ENCODE measurements at places on chromosomes 12 and 14.
A peak's percentile ranks its signal among the peaks of the same experiment; 100 is the strongest.

GRCh38 chr12:98385641-98386040 is 129.7 kb upstream of the TMPO start:
- no peak for DNase-seq

DNA sequence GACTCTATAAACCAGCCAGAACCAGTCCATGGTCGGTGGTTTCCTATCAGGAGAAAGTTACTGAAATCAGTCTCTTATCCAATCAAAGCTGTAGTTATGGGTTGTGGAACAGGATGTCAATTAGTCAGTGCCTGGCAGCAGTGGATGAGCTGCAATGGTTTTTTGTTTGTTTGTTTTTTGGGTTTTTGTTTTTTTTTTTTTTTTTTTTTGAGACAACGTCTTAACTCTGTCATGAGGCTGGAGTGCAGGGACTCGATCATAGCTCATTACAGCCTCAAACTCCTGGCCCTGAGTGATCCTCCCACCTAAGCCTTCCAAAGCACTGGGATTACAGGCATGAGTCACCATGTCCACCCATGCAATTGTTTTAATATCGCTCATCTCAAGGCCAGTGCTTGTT is 113.3 kb upstream of the CAND1 start:
- no peak for DNase-seq

- no peak for DNase-seq
These were observed 9.2 kb upstream of the P2RX7 start for GRCh38 chr12:121123488-121123887.

- no peak for DNase-seq
These were observed 138.7 kb upstream of the PLEKHA5 start for GRCh38 chr12:18990856-18991255.

GRCh38 chr12:55925870-55926737 is 1.6 kb downstream of the PYM1 start:
- no peak for DNase-seq

GRCh38 chr14:46769292-46769691 is 117.7 kb upstream of the RPL10L start:
- no peak for DNase-seq

DNA sequence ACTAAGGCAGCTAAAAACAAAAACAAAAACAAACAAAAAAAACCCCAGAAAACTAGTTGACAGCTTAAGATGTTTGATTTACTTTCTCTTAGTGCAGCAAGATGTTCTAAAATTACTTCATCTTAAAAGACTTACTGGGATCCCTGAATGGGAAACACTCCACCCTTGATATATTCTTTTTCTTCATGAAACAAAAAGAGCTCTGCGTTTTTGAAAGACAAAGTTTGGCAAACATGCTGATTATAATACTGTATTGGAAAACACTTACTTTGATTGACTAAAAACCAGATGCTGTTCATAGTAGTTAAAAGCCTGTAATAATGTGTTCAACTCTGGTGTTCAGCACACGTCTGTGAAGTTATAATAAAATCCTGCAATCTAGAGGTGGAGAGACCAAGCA is 136.8 kb downstream of the SRGAP1 start:
- no peak for DNase-seq

- peak; percentile 13 for DNase-seq
These were observed 36.4 kb upstream of the STON2 start for GRCh38 chr14:81436296-81437138.

GRCh38 chr14:72975770-72976169 is 49.5 kb downstream of the DCAF4 start:
- DNase-seq: no peak

DNA sequence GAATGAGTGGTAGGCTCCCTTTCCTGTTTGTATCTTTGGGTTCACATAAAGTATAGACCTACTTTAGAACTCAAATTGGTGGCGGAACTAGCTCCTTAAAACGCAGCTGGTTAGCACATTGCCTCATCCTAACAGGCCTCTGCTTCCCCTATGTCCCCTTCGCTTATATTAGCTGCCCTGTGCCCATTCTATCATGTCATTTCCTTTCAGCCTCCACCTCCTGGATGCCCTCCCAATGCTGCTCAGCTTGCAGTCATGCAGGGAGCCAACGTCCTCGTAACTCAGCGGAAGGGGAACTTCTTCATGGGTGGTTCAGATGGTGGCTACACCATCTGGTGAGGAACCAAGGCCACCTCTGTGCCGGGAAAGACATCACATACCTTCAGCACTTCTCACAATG is 3.5 kb downstream of the DAZAP2 start:
- DNase-seq: peak; percentile 60

DNA sequence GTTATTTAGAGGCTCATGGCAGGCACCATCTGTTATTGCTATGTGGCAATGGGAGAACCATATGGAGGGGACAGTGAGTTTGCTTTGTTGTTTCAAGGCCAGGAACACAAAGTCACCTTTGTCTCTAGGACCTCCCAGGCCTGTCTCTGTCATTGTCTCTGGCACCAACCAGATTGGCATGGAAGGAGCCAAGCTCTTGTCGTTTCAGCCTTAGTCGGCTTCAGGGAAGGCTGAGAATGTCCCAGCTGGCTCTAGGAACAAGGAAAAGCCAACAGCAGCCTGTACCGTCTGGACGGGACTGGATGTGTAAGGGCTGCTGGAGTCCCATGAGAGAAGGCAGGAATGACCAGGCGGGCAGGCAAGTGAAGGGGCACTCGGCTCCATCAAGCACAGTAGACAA is 29.2 kb downstream of the RPH3A start:
- no peak for DNase-seq
